Kidney (tissue), 22 donors: ENCODE measurements at places on chromosomes 1 and 21.

DNA sequence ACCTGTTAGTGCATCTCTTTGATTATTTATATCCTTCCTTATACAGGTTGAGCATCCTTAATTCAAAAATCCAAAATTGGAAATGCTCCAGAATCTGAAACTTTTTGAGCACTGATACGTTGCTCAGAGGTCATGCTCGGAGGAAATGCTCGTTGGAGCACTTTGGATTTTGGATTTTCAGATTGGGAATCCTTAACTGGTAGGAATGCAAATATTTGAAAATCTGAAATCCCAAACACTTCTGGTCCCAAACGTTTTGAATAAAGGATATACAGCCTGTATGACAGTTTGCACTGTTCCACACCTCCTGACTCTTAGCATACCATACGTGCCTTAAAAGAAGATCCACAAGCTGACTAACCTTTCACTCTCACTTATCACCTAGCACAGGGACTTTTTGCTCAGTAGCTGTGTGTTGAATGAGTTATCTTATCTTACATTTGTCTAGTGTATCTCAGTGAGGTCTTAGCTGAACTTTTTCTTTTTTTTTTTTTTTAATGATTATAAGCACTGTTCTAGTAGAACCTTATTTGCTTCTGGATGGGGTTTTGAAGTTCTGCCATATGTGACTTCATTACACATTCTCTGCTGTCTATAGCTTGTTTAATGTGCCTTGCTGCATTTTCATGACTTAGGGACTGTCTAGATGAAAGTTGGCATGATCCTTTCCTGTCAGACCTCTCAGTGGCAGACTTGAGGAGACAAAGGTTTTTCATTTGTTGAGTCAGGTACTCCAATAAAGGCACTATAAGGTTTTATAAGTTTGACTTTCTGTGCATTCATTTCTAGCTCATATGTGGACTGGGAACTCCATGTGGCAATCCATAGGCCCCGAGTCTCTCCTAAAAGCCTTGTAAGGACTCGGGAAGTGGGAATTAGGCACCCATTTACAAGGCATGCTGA is 21.6 kb downstream of the PTGFRN start:
- DNase-seq: no peak

DNA sequence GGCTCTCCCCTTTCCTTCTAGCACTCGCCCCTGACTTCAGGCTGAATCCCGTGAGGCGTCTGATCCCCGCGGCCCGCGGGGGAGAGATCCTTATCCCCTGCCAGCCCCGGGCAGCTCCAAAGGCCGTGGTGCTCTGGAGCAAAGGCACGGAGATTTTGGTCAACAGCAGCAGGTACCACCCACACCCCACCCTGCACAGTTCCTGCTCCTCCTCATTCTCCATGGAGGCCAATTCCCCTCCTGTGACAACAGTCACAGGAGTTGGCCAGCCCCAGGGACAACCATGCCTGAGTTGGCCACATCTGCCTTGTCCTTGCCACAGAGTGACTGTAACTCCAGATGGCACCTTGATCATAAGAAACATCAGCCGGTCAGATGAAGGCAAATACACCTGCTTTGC is 20.0 kb downstream of the TMEM81 start:
- no peak for DNase-seq

- DNase-seq: no peak
Observed at GRCh38 chr1:76595024-76595423, 272.3 kb upstream of the ST6GALNAC5 start.

GRCh38 chr1:1748686-1749321 is 24.6 kb upstream of the CDK11A start:
- DNase-seq: no peak

DNA sequence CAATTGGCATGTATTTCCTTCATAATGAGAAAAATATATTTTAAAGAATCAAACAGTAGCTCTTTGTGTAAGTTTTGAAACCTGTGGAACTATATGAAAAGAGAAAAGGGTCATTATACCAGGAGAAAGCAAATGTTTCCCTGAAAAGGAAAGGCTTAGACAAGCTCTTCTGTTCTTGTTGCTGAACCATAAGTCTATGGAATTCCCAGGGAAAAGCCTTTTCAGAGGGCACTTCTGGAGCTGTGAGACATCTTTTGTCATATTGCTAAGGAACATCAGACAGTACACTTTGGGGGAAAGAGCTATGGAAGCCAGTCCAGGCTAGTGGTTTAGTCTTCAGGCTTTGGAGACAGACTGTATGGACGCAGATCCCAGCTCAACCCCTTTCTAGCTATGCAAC is 12.1 kb upstream of the SHCBP1L start:
- DNase-seq: no peak

DNA sequence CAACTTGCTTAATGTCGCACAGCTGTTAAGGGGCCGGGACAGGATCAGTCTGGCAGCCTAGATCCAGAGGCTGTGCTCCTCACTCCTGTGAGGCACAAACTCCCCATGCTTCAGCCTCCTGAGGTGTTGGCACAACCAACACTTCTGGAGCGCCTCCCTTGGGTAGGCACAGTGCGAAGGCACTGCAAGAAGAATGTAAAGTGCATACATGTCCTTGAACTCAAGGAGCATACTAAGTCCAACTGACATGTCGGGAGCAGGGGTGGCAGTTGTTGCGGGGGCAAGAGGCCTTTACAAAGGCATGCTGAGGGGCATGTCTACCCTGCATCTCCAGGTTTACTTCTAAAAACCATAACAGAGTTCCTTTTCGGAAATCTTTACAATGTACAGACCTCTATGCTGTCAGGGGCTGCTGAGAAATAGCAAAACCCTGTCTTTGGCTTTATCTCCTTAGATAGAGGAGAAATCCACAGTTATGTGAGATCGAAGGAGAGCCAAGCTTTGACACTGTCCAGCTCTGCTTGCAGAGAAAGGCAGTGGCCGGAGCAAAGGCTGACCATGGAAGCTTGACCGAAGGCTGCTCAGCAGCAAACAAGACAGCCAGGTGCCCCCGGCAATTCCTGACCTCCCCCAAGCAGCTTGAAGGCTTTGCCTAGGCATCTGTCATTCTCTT is 93.9 kb downstream of the CDC7 start:
- no peak for DNase-seq

DNA sequence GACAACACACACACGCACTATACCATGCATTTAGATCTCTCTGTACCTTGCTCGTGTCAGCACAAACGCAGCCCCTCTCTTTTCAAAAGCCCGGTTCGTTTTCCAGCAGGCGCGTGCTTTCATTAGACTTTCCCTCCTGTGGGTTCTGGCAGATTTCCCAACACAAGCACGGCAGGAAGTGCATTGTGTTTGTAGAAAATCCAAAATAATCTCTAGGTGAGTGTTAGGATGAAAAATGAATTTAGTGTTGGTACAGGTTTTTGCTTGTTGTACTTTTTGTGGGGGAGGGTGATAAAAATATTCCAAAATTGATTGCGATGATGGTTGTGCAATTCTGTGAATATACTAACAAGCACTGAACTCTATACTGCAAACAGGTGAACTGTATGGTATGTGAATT is 54.1 kb upstream of the POFUT2 start:
- DNase-seq: no peak

DNA sequence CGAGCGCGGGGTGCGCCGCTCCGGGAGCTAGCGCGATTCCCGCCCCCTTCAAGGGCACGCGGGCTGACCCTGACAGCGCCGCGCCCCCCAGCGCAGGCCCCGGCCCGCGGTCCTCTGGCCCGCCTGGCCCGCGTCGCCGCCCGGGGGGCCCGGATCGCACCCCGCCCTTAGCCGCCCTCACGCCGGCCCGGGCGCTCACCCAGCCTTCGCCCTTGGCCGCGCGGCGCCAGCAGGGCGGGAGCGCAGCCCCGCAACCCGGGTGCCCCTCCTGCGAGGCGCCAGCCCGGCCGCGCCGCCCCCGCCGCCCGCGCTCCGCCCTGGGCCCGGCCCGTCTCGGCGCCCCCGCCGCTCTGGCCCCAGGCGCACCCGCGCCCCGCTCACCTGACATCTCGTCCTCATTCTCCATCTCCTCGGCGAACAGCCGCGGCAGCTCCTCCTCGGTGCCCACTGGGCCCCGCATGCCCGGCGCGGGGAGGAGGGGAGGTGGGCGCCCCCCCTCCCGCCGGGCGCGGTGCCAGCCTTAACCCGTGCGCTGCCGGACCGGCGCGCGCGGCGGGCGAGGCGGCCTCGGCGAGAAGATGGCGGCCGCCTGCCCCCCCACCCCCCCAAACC is 451 bp downstream of the CHD5 start:
- DNase-seq: no peak

GRCh38 chr1:167520711-167521206 is 2.4 kb upstream of the CD247 start:
- DNase-seq: no peak

DNA sequence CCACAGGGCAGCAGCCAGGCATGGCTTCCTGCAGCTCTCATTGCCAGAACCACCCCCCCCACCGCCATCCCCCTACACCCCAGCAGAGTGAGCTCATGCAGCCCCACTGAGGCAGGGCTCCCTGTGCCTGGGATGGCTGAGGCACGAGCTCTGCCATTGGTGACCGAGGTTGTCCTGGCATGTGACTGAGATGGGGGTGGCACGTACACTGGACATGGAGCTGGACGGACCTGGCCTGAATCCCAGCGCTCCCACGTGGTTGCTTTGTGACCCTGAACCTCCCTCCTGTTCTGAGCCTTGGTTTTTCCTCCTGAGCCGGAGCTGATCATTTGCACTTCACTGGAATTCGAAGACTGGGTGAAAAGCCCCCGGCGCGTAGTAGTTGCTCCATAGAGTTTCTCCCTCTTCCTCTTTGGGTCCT is 28.3 kb downstream of the ALPL start:
- DNase-seq: peak; percentile 72

GRCh38 chr1:212012034-212012740 is 23.2 kb downstream of the INTS7 start:
- peak; percentile 63 for DNase-seq

DNA sequence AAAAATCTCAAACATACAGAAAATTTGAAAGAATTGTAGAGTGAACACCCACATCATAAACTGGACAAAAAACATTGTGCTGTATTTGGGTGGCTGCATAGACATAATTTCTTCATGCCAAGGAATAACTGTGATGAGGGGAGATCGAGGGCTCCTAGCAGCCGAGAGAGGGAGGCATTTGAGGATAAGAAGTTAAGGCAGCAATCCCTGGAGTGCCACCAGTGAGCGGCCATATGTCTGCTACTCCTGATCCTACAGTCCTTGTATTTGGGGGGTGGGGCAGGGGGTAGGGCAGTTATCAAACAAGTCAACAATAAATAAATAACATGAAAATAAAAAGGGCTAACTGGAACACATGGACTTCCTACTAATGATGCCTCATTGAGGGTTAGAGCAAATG is 54.5 kb downstream of the ATP5PO start:
- DNase-seq: no peak

DNA sequence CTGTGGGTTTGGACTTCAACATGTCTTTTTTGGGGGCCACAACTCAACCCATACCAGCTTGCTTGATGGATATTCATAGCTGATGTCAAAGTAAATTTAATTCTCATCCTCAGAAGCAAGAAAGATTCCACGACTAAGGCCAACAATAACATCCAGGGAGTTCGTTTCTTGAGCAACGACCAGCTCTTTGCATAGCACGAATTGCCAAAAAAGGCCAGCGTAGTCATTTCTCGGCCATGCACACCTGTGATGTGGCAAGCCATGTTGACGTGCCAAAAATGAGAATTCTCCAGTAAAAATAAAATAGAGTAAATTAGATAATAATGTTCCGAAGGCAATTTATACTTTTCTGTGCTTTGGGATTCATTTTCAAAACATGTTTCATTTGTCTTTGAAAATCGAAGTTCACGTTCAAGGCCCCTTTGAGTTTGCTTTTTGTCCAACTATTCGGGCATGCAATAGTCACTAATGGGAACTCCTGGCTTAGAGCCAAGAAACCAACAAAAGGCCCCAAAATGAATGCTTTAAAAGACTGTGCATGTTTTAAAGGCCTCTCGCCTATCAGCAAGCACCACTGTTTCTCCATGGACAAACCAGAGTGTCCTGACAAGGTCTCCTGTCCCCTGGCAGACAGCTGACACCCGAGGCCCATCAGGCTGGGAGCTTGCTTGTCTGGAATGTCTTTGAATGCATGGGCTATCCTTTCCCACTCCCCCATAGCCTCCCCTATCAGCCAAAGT is 14.4 kb upstream of the IGSF5 start:
- DNase-seq: no peak

DNA sequence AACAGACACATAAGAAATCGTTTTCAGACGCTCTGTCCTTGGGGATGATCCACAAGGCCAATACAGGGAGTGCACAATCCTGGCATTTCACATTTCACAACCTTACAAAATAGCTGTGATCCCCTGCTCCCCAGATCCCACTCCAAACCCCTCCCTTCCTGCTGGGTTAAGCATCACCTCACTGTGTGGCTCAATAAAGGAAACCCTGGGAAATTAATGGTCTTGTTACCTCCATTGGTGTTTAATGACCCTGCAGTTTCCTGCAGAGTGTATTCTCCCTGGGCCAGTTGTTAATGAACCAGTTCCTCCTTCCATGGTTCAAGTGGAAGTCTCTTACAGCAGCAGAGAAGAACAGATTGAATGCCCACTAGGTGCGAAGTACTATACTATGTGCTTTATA is 334.7 kb downstream of the OMA1 start:
- DNase-seq: peak; percentile 21

- DNase-seq: no peak
Observed at GRCh38 chr1:33599516-33600115, 127.2 kb downstream of the ZSCAN20 start.

- DNase-seq: no peak
Observed at GRCh38 chr1:162172311-162173102, 103.0 kb downstream of the NOS1AP start.

GRCh38 chr1:178724376-178724727 is 692 bp upstream of the RALGPS2 start:
- no peak for DNase-seq

DNA sequence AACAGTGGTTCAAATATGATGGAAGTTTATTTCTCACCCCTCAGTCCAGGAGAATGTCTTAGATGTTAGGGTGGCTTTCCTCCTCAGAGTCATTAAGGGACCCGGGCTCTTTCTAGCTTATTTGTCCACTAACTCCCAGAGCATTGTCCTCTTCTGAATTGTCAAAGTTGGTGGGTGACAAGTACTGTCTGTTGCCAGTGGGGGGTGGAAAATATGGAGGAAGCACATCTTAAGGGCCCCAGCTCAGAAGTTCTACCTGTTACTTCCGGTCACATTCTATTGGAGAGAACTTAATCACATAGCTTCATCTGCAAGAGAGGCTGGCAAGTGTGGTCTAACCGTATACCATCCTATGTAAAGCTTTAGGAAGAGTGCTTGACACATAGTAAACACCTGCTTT is 7.1 kb downstream of the CLIC4 start:
- no peak for DNase-seq

- DNase-seq: no peak
Observed at GRCh38 chr1:40657046-40657445, 8.4 kb downstream of the RIMS3 start.

DNA sequence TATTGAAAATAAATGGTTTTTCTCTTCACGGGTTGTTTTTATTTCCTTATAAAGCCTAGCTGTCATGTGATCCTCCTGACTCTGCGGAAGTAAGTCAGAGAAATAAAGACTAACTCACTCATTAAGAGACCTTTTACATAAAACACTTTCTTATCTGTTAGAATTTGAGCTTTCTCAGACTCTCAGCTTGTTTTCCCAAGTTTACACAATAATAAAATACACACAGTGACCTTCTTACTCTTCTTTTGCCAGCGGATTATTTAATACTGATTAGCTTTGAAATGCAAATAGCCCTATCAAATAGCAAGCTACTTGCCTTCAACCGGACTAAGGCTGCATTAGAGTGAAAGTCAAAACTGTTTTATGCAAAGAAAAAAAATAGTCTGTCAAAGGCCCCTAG is 45.5 kb upstream of the CXADR start:
- no peak for DNase-seq

GRCh38 chr1:84724128-84724860 is 34.0 kb upstream of the SSX2IP start:
- no peak for DNase-seq
